ENCODE measurements at places on chromosomes 7 and 10.
A peak's percentile ranks its signal among the peaks of the same experiment; 100 is the strongest.

- DNase-seq: peak; percentile 19
Measured at GRCh38 chr7:115230882-115231571, 309.1 kb downstream of the MDFIC start.

- DNase-seq: no peak
Measured at GRCh38 chr10:119441151-119441821, 101.2 kb downstream of the RGS10 start.

DNA sequence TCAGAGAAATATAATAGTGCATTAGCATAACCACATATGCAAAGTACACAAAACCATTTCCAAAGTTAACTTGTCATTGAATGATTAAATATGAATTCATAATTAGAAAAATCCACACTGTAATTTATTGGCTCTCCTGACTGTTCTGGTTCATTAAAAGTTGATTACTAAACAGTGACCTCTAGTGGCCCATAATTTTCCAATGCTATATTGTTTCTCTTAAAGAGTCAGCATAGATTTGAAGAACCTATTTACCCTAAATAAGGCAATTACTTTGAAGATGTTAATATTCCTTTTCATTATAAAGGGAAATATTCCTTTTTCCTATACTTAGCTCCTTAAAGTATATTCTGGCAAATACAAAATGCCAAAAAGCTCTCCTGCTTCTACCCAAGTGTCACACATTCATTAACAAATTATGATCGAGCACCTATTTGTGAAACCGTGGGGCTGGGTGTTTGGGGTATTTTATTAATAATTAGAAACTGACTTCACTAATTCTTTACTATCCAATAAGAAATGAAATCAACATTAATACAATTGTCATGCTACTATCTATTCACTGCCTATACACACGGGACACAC, 86.2 kb downstream of the HIBADH start:
- DNase-seq: peak; percentile 17

DNA sequence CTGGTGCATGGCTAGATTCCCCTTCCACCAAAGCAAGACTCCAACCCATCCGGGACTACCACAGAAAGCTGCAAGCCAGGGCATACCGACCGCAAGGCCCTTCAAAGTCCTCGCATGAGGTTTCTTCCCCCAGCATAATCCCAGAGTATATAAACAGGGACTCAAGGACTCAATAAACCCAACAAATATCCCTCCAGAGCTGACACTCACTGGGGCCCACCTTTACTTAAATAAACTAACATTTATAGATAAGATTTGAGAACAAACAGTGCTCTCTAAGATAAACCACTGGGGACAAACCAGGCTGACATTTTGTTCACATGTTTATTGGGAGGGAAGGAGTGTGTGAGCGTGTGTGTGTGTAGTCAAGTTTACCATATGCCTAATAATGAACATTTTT, 138.2 kb downstream of the ADAM12 start:
- DNase-seq: no peak

- DNase-seq: no peak
Measured at GRCh38 chr7:32253299-32253698, 183.1 kb upstream of the PDE1C start.

- no peak for DNase-seq
Measured at GRCh38 chr10:336247-336646, 201.0 kb downstream of the ZMYND11 start.

GRCh38 chr10:75104842-75105241, 6.6 kb upstream of the SAMD8 start:
- no peak for DNase-seq

Measured in H54 (cell line).